MG63 (cell line): ENCODE measurements at places on chromosomes 7 and 10. TPM values are rescaled to one million over a fixed set of nuclear protein-coding genes. Genes with fewer than 3 reads are reported as not detected.

Gene PRR15
- total RNA-seq: not detected in 2 replicates

Gene DRGX
- 0.07 and 0.10 TPM in 2 replicates for total RNA-seq

Gene ST8SIA6
- not detected in 2 replicates for total RNA-seq

Gene SPDYE2B
- total RNA-seq: not detected in 2 replicates

Gene LRMDA
- 1.3 TPM in 1 of 2 replicates, not detected in the other for total RNA-seq

Gene GPAM
- 4.4 and 7.3 TPM in 2 replicates for total RNA-seq

Gene ZNF804B
- not detected in 2 replicates for total RNA-seq

Gene TAS2R39
- total RNA-seq: not detected in 2 replicates

DNA sequence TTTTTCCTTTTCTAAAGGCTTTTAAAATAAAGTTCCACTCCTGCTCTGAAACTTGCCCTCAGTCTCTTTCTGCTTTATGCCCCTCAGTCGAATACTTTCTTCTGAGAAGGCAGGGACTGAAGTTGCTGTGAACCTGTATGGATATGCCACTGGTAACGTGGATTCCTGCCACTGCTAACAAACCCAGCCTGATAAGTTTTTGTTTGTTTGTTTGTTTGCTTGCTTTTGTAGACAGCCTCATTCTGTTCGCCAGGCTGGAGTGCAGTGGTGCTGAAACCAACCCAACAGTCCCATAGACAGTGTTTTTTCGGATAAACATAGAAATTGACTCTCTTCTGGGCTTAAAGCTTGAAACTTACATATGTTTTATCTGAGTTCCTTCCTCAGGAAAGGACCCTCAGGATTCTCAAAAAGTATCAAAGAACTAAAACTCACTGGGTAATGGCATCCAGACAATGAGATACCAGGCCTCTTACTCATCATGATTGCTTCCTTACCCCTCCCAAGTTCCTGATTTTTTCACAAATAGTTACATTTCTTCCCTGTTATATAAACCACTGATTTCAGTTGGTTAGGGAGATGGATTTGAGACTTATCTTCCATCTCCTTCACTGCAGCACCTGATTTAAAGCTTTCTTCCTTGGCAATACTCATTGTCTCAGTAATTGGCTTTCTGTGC is 273.6 kb downstream of the SDHAF3 start:
- DNase-seq: no peak

DNA sequence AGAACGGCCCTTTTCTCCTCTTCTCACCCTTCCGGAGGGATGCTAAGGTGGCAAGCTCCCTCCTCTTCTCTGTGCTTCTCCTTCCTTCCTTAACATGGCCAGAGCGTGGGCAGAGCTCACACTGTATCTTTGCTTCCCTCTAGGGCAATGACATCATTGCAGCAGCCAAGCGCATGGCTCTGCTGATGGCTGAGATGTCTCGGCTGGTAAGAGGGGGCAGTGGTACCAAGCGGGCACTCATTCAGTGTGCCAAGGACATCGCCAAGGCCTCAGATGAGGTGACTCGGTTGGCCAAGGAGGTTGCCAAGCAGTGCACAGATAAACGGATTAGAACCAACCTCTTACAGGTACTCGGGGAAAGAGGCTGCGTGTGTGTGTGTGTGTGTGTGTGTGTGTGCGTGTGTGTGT is 36.6 kb downstream of the AP3M1 start:
- DNase-seq: no peak

- DNase-seq: no peak
These were observed 250.3 kb downstream of the GPR37 start for GRCh38 chr7:124515106-124515830.

GRCh38 chr10:84140036-84140379 is 699 bp downstream of the GHITM start:
- DNase-seq: peak; percentile 13

GRCh38 chr7:73786588-73786987 is 16.5 kb upstream of the CLDN3 start:
- peak; percentile 21 for DNase-seq

DNA sequence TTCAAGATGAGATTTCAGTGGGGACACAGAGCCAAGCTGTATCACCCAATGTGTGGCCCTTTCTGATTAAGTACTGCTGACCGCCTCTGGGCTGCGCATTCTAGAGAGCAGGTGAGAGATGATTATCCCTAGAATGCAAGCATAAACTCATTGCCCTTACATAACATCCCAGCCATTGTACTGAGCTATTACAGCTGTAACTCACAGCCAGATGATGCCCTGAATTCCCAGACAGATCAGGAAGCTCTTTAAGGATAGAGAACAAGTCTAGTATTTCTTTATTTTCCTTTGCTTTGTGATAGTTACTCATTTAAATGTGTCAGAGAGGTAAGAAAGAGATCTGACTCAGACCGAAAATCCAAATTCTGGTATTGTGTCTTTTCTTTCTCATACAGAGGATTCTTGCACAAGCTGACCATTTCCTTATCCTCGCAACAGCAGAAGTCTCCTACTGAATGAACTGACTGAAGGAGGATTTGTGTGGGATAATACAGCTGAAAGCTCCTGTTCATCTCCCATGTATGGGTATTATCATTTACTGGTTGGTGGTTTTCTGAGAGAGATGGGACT is 58.4 kb downstream of the ZNF22 start:
- DNase-seq: no peak

DNA sequence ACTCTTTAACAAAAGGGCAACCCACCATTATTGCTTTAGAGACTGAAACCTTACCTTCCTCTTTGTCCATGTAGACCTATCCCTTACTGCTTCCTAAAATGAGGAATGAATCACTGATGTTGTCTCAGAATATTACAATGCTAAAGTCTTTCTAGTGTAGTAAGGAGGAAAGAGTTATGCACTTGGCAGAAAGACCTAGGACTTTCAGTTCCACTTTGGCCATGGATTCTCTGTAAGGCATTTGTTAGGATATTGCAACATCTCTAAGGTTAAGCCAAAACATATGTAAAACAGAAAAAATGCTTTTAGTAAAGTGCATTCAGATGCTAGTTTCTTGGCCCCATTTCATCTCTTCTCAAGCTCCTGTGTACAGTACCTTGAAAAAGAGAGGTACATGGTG is 230.9 kb downstream of the PARD3 start:
- DNase-seq: peak; percentile 5

DNA sequence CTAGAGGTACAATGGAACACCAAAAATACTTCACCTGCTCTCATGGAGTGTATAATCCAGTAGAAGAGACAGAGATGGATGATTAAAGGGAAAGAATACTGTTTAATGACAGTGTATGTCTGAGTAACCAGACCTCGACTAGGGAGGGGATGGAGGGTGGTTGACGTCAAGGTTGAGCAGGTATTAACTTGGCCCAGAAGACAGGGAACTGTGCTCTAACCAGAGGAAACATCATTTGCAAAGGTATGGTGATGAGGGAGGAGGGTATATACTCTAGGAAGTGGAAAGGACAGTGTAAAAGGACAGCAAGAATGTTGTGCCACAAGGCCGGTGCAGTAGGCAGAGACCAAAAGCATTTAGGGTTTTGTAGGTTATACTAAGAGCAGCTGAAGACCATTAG is 2.9 kb downstream of the MIOS start:
- no peak for DNase-seq

GRCh38 chr10:12455766-12456165 is 106.4 kb downstream of the CAMK1D start:
- DNase-seq: no peak

GRCh38 chr10:71846816-71847215 is 4.2 kb downstream of the PSAP start:
- DNase-seq: no peak

GRCh38 chr10:51773681-51774080 is 74.3 kb upstream of the CSTF2T start:
- DNase-seq: no peak

DNA sequence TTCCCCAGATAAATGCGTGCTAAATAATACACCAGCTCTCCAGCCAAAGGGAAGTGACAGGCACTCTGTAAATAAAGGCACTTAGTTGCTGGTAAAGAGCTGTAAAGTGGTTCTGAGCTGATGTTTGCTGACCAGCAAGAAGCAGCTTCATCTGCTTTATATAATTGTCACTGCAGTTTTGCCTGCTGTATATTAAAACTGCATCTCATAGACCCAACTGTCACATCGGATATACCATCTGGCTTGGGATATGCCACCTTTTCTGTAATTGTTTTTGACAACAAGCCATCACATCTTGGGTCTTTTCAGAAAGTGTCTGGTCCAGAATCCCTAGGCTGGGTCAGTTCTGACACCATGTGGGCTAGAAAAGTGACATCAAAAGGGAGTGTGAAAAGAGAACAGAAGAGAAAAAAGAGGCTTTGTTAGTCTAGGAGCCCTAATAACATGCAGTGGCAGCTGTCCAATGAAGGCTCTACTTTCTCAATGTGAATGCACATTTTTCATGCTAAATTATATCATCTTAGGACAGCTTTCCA is 697.6 kb downstream of the KCNMA1 start:
- DNase-seq: no peak

DNA sequence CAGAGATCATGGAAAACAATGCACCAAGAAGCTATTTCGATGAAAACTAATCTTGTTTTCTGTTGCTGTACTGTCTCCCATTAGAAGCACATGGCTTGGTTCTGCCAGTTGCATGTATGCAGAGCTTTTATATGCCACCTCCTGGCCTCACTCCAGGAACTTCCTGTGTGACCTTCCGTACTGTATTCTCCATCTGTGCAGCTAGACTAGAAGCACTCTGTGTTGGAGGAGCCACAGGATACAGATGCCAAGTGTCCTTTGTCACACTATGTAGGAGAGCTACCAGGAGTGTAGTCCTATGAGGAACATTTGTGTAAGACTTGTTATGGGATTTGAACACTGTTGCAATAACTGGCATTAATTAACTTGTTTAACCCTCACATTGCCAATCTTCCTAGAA is 503.5 kb upstream of the TPK1 start:
- no peak for DNase-seq

GRCh38 chr7:4998244-4998643 is 39.3 kb upstream of the MMD2 start:
- no peak for DNase-seq

GRCh38 chr7:140526214-140526613 is 46.9 kb upstream of the MKRN1 start:
- no peak for DNase-seq

DNA sequence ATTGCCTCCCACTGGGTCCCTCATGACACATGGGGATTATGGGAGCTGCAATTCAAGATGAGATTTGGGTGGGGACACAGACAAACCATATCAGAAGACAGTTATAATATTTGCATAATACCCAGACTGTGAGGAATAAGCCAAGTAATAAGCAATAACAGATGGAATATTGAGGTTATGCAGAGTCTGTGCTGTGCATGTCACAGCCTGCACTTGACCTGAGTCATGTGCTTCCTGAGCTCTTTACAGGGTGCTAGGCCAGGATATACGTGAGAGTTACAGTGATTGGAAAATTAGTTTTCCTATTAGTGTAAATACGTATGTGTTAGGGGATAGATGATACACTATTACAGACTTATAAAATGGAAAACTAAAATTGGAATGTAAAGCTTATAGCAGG is 288.7 kb downstream of the SDK1 start:
- no peak for DNase-seq

DNA sequence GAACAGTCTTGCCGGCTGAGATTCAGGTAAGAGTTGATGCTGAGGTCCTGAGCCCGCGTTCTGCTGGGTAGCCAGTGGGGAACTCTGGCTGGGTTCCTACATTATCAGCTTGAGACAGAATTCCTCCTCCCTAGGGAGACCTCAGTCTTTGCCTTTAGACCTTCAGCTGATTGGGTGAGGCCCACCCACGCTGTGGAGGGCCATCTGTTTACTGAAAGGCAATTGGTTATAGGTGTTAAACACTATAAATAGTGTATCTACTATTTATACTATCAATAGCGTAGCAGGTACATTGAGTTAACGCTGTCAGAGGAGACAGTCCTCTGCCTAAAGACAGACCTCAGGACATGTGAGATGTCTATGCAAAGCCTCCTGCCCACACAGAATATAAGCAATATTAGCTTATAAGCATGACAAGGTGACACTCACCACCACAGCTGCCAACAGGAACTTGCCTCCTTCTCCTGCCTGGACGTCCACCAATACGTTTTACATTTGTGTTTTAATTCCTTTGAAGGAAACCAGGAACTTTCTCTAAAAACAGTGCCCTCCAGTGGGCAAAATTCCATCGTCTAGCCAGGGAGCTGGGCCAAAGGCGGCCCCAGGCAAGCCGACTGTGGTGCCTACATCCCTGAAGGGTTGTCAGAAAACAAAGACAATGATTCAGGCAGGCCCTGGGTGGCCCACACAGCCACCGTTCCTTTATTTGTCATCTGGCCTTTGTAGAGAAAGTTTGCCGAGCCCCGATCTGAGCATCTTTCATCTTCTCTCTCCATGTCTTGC is 58.8 kb downstream of the INSIG1 start:
- no peak for DNase-seq

GRCh38 chr10:130244031-130244927 is 108.1 kb downstream of the GLRX3 start:
- DNase-seq: no peak

DNA sequence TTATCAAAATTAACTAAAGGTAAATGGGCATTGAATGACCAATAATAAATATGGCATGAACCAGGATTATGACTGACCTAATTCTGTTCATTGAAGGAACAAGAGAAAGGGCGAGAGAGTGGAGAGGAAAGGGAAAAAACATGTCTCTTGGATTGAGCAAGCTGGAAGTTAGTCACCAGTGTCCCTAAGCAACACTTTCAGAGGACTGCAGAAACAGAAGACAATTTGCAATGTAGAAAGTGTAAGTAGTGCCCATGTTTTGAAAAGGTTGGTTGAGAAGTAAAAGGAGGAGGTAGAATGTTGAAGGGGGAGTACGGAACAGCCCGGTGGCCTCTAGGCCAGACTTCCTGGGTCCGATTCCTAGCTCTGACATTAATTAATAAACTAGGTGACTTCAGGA is 94.6 kb downstream of the FAS start:
- no peak for DNase-seq

DNA sequence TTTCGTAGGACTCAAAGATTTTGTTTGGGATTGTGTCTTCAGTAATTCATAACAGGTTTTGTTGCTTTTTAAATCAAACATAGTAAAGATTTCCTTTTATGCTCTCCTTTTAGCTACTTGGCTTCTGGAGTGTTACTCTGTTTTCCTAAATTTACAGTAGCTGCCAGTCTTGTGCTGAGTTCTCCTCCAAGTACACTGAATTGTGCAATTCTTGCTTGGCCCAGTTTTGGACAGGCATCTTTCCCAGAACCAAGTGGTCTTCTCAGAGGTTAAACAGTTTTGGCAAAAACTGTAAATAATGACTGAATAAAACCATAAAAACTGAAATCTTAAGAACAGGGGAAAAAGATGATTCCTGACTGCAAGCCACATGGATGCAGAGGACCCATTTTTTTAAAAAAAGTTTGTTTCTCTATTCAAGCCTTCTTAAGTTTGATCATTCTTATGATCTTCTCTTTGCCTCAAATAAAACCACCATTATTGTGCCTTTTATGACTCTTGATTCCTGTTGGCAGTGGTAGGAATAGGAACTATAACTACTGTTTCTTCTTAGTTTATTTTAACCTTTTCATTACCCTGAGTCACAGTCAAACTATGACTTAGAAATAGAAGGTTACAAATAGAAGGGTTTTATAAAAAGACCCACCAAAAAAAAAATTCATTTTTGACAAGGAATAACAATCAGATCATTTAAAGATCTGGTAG is 88.0 kb downstream of the MDFIC start:
- DNase-seq: peak; percentile 53

GRCh38 chr7:39979406-39980073 is 29.5 kb downstream of the CDK13 start:
- DNase-seq: no peak
